Mesothelial cell of epicardium (in vitro differentiated cells): ENCODE measurements at places on chromosomes 6 and 20. TPM values are rescaled to one million over a fixed set of nuclear protein-coding genes. Genes with fewer than 3 reads are reported as not detected.

The SOX18 gene
- 0.23 to 0.34 TPM in 2 of 3 replicates, not detected in the other for total RNA-seq

The GHRH gene
- total RNA-seq, result not detected in 3 replicates

The ADGRB3 gene
- 13.9 to 14.9 TPM (median 14.8 TPM) in 3 replicates for total RNA-seq

The PLEKHG1 gene
- 65.7 to 69.4 TPM (median 69.3 TPM) in 3 replicates for total RNA-seq

The ARMH2 gene
- total RNA-seq, result not detected in 3 replicates

The VSTM2L gene
- 30.9 to 35.9 TPM (median 31.9 TPM) in 3 replicates for total RNA-seq

- peak; percentile 44 for DNase-seq
- no peak overlapping the region for H3K4me3 ChIP-seq
- H3K27me3 ChIP-seq, result peaks cover 8% of the 10 kb centered on the region
- no peaks in the 10 kb centered on the region for H3K36me3 ChIP-seq
Measured at GRCh38 chr6:104325341-104326172, 534.2 kb downstream of the HACE1 start.

- no peaks in the 10 kb centered on the region for H3K4me1 ChIP-seq
- H3K4me3 ChIP-seq, result no peak overlapping the region
- DNase-seq, result no peak
Measured at GRCh38 chr6:170038251-170038650, 252.6 kb downstream of the DLL1 start.

DNA sequence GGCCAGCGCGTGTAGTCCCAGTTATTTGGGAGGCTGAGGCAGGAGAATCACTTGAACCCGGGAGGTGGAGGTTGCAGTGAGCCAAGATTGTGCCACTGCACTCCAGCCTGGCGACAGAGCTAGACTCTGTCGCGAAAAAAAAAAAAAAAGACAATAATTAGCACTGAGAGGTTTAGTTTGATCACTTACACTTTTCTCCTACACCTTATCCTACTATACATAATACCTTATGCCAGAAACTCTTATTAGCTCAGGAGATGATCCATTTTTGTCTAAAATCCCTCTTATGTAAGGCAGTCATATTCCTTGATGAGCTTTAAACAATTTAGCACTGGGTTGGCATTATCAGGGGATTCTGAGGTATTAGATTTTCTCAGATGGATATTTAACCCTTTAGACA, 3.6 kb upstream of the MTFR2 start:
- H3K27ac ChIP-seq, result no peak overlapping the region
- peaks cover 26% of the 10 kb centered on the region for H3K4me1 ChIP-seq
- H3K27me3 ChIP-seq, result no peaks in the 10 kb centered on the region
- H3K4me3 ChIP-seq, result no peak overlapping the region
- H3K36me3 ChIP-seq, result peaks cover 3% of the 10 kb centered on the region

- peak; percentile 46 for DNase-seq
- no peaks in the 10 kb centered on the region for H3K36me3 ChIP-seq
- H3K27ac ChIP-seq, result no peak overlapping the region
- peak overlapping the region; percentile 47 for H3K4me3 ChIP-seq
Measured at GRCh38 chr20:21102603-21103311, 3.4 kb downstream of the LINC00237 start.

- H3K27ac ChIP-seq, result no peak overlapping the region
- H3K4me3 ChIP-seq, result peak overlapping the region; percentile 40
- no peak for DNase-seq
- no peaks in the 10 kb centered on the region for H3K27me3 ChIP-seq
- peaks cover 14% of the 10 kb centered on the region for H3K36me3 ChIP-seq
- peaks cover 25% of the 10 kb centered on the region for H3K4me1 ChIP-seq
Measured at GRCh38 chr6:144583614-144583954, 298.4 kb downstream of the UTRN start.
